Stomach (tissue), 19 donors: ENCODE measurements at places on chromosomes 2 and 18.
A peak's percentile ranks its signal among the peaks of the same experiment; 100 is the strongest.

GRCh38 chr2:204228169-204228886, 291.8 kb downstream of the ICOS start:
- no peak overlapping the region for H3K4me3 ChIP-seq
- no peaks in the 10 kb centered on the region for H3K27me3 ChIP-seq
- peaks cover 12% of the 10 kb centered on the region for H3K4me1 ChIP-seq
- H3K36me3 ChIP-seq, result no peaks in the 10 kb centered on the region

- no peak overlapping the region for H3K4me3 ChIP-seq
- no peaks in the 10 kb centered on the region for H3K27me3 ChIP-seq
- H3K4me1 ChIP-seq, result no peaks in the 10 kb centered on the region
- no peak overlapping the region for H3K27ac ChIP-seq
- DNase-seq, result no peak
Measured at GRCh38 chr2:168053676-168054075, 193.7 kb downstream of the STK39 start.

DNA sequence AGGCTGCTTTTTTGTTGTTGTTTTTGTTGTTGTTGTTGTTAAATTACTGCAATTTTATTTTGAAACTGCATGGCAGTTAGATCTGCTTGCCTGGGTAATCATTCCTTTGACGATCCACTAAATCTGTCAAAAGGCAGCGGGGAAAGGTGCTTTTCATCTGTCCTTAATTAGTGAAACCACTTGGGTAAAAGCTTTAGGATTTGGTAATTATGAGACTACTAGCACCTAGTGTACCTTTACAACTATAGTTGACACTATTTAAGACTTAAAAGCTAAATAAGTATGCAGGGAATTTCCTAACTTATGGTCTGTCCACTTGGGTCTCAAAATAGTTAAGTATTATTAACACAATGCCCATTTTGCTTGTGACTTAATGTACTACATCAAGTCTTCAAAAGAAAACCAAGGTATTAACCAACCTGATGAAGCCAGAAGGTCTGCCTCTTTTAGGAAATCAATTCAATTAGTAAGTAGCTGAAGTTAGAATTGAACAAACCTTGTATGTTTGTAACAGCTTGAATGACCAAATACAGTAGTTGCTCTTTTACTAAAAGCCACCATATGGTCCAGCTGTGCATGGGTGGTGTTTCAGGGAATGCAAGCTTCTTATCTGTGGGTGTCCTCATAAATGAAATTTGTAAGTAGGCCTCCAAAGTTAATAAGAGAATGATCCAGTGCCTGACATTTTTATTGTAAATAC, 44.8 kb downstream of the NAB1 start:
- H3K4me3 ChIP-seq, result no peak overlapping the region
- no peaks in the 10 kb centered on the region for H3K27me3 ChIP-seq
- no peak overlapping the region for H3K27ac ChIP-seq
- no peak for DNase-seq

GRCh38 chr2:187544371-187545080, 9.7 kb downstream of the TFPI start:
- H3K4me1 ChIP-seq, result no peaks in the 10 kb centered on the region
- H3K27ac ChIP-seq, result no peak overlapping the region
- H3K27me3 ChIP-seq, result no peaks in the 10 kb centered on the region
- no peak overlapping the region for H3K4me3 ChIP-seq
- H3K36me3 ChIP-seq, result no peaks in the 10 kb centered on the region

GRCh38 chr2:16870491-16871076, 204.9 kb upstream of the CYRIA start:
- no peaks in the 10 kb centered on the region for H3K4me1 ChIP-seq
- H3K27ac ChIP-seq, result no peak overlapping the region
- no peak overlapping the region for H3K4me3 ChIP-seq
- no peak for DNase-seq

DNA sequence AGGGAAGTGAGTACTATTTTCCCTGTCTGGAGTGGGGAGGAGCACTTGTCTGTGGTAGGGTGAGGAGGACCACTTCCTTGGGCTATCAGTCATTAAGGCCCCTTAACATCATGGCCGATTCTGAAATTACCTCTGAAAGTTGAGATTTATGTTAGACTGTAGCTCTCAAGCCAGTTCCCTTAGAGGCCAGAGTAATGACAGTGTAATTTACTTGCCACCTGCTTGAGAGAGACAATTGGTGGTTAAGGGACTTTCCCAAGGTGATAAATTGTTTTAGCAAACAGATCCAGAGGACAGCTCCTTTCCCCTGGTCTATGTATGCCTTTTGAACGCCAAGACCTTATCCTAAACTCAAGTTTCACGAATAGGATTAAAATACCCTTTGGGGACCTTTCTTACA, 56.1 kb downstream of the NEDD4L start:
- no peak overlapping the region for H3K4me3 ChIP-seq
- no peaks in the 10 kb centered on the region for H3K27me3 ChIP-seq
- no peak for DNase-seq
- peaks cover 41% of the 10 kb centered on the region for H3K4me1 ChIP-seq
- H3K36me3 ChIP-seq, result no peaks in the 10 kb centered on the region

DNA sequence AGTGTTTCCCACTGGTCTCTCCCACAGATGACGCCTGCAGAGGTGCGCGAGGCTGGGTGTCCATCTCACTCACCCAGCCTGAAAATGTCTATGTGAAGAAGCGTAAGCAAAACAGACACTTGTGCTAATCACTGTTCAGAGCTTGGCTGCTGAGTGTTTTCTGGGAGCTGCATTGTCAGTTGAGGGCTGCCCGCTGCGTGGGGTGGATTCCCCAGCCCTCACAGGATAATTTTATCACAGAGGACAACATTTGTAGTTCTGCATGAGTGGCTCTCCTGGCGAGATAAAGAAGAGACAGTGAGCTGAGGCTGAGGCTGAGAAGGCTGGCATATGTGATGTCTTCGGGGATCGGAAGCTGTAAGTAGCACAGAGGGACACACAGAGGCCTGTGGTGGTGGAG, 16.2 kb upstream of the CAPN13 start:
- no peaks in the 10 kb centered on the region for H3K36me3 ChIP-seq
- H3K4me3 ChIP-seq, result no peak overlapping the region
- no peaks in the 10 kb centered on the region for H3K27me3 ChIP-seq
- DNase-seq, result no peak

DNA sequence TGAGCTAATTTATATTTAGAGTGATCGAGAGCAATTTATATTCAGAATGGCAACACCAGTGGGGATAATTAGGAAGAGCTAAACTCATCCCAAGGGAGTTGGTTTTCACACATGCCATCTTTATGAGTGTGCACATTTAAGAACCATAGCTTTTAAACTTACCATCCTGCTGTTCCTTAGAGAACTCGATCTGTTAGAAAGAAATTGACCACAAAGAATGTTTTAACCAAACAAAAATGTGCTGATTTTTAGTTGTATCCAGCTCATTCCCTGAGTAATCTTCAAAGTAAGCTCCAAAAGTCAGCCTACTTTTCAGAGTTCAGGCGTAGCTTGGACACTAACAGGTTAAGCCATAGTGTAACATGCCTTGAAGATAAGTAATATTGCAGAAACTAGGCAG, 12.6 kb downstream of the MYL1 start:
- H3K36me3 ChIP-seq, result no peaks in the 10 kb centered on the region
- H3K4me3 ChIP-seq, result no peak overlapping the region
- DNase-seq, result no peak
- no peaks in the 10 kb centered on the region for H3K4me1 ChIP-seq
- no peaks in the 10 kb centered on the region for H3K27me3 ChIP-seq
- H3K27ac ChIP-seq, result no peak overlapping the region

GRCh38 chr2:3257166-3257565, 120.5 kb downstream of the EIPR1 start:
- DNase-seq, result peak; percentile 52
- H3K4me3 ChIP-seq, result no peak overlapping the region
- no peaks in the 10 kb centered on the region for H3K27me3 ChIP-seq
- peaks cover 25% of the 10 kb centered on the region for H3K36me3 ChIP-seq
- no peaks in the 10 kb centered on the region for H3K4me1 ChIP-seq

DNA sequence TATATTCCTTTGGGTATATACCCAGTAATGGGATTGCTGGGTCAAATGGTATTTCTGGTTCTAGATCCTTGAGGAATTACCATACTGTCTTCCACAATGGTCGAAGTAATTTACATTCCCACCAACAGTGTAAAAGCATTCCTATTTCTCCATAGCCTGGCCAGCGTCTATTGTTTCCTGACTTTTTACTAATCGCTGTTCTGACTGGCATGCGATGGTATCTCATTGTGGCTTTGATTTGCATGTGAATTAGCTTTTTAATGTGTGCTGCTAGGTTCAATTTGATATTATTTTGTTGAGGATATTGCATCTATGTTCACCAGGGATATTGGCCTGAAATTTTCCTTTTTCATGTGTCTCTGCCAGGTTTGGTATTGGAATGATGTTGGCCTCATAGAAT, 67.4 kb upstream of the VRK2 start:
- H3K36me3 ChIP-seq, result no peaks in the 10 kb centered on the region
- H3K4me1 ChIP-seq, result no peaks in the 10 kb centered on the region
- no peak overlapping the region for H3K4me3 ChIP-seq
